ENCODE measurements at places on chromosomes 16 and 17. TPM values are rescaled to one million over a fixed set of nuclear protein-coding genes. Genes with fewer than 3 reads are reported as not detected.
A peak's percentile ranks its signal among the peaks of the same experiment; 100 is the strongest.

DNA sequence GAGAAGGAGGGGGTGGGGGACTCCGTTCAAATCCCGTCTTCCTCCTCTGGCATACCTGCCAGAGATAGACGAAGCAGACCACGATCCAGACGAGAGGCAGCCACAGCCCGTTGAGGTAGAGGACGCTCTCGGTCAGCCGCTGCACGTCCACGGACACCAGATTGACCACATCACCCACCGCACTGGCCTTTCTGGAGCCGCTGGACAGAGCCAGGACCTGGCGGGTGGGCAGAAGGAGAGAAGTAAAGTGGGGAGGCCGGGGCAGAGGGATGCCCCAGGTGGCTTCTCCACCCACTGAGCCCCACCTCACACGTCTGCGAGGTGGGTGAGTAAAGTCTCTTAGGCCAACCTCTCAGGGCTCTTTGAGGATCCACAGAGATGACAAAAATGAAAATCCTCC, 25.3 kb downstream of the ABCC6 start:
- no peak overlapping the region for H3K27ac ChIP-seq
- H3K36me3 ChIP-seq: no peaks in the 10 kb centered on the region
- H3K27me3 ChIP-seq: peaks cover 18% of the 10 kb centered on the region
- no peak overlapping the region for H3K4me3 ChIP-seq

DNA sequence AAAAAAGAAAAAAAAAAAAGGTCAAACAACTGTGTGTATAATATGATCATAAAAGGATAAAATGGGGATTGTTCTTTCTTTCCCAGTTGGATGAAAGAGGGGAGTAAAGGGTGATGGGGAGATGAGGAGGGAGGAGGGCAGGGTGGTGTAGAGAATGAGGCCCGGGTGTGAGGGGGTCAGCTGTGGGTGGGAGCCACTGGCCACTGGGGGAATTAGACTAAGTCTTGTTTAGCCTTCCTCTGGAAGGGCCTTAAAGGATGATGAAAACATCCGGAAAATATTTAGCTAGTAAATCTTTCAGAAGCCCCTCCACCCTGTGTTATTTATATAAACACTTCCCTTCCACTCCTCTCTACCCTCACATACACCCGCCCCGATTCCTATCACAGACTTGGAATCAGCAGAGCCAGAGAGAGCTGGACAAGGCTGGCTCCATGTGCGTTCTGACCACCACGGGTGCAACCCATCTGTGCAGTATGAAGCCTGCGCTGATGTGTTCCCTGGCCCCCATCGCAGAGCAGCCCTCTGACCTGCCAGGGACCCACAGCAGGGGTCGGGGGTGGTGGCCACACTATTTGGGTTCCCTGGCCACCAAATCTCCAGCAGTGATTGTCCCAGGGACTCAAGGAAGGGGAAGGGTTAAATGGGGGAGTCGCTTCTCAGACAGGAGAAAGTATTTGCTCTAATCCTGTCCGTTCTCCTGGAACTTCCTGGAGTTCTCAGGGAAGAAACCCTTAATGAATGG, 72.7 kb downstream of the GAS7 start:
- H3K4me3 ChIP-seq: no peak overlapping the region
- no peaks in the 10 kb centered on the region for H3K27me3 ChIP-seq
- no peak overlapping the region for H3K27ac ChIP-seq
- H3K36me3 ChIP-seq: no peaks in the 10 kb centered on the region
- DNase-seq: peak; percentile 87

DNA sequence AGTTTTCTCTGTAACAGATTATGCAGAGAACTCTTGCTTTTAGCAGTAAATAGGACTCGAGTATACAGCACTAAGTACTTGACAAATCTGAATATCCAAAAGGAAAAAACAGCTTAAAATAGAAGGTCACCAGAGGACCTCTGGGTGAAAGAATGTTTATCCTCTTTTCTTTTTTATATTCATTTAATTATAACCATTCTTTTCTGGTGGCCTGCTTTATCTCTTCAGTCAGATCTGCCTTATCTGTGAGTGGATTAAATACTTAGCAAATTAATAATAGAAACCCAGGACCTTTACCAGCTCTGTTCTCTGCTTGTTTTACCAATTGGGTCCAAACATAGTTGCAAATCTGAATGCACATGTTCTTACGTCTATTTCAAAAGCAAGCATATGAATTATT, 8.6 kb downstream of the DGKE start:
- H3K27ac ChIP-seq: no peak overlapping the region
- no peak for DNase-seq
- H3K4me3 ChIP-seq: no peak overlapping the region
- H3K36me3 ChIP-seq: no peaks in the 10 kb centered on the region
- H3K4me1 ChIP-seq: no peaks in the 10 kb centered on the region

The C16orf74 gene
- 0.72 TPM for total RNA-seq
